ENCODE measurements at places on chromosomes 13 and 19.

DNA sequence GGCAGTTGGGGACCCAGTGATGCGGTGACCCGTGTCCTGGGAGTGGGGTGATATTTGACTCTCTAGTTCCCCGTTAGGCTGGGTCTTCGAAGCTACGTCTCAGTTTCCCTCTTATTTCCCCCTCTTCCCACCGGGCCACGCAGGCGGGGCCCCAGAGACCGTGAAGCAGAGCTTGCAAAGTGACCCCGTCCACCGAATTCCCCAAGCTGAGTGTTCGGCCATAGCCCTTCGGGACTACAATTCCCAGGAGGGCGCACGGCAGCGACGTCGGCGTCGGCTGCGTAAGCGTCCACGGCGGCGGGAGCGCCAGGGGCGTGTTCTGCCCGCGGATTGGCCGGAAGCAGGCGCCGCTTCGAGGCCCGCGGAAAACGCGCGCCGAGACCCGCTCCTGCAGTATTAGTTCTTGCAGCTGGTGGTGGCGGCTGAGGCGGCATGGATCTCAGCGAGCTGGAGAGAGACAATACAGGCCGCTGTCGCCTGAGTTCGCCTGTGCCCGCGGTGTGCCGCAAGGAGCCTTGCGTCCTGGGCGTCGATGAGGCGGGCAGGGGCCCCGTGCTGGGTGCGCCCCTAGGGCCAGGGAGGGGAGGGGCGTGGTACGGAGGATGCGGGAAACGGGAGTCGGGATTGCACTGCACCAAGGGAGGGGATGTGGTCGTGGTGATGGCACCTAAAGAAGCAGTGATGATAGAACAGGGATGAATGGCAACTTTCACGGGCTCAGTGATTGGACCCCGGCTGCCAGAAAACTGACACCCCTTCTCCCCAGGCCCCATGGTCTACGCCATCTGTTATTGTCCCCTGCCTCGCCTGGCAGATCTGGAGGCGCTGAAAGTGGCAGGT, at the start of gene RNASEH2A:
RNASEH2A (plus strand) TSS at position 343 of the 840 bp plus-strand sequence; CDS start at position 433, 90 bp downstream.
- DNase-seq: peak; percentile 95

GRCh38 chr13:78764665-78765064, 105.7 kb upstream of the OBI1 start:
- DNase-seq: no peak

DNA sequence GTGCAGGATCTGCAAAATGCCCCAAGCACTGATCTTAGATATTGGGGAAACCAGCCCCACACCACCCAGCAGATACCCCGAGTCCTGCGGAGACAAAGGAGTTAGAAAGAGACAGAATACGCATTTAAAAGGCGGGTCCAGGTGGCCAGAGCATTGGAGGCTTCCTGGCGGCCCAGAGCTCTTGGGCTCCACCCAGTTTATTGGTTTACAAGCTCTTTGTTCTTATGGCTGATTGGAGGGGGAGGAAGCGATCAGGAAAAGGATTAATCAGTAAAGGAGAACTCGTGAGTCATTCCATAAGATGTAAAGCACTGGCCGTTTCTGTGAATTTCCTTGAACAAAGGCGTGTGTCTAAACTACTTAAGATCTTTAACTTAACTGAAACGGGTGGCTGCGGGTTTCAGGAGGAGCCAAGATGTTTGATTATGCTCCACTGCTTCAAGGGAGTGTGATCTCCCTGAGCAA, 926 bp downstream of the ZNF587 start:
- DNase-seq: peak; percentile 54

- no peak for DNase-seq
Measured at GRCh38 chr19:47381653-47382279, 32.7 kb downstream of the DHX34 start.

DNA sequence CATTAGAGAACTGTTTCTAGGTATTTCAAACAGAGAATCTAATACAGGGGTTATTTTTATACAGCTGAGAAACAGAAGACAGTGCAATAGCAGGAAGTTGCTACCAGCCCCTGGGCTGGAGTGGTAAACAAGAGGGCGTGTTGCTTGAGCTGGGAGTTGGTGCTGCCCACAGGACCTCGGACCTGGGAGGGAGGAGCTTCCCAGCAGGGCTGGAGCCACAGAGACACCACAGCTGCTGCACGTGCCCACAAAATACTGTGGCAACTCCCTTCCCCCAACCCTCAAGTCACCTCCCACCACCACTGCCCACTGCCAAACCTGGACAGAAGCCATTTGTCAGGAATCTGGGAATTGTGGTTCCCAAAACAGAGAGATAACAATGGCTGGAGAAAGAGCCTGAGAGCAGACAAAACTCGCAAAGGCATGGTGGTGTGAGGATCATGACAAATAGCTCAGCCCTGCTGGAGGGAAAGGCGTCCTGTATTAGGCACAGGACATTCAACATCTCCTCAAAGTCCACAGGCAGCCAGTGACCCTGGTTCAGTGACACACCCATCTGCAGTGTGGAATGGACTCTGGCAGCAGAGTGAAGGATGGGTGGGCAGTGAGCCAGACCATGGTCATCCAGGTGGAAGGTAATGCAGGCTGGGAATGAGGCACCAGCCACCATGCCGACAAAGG, 57.2 kb downstream of the SPATA13 start:
- no peak for DNase-seq

DNA sequence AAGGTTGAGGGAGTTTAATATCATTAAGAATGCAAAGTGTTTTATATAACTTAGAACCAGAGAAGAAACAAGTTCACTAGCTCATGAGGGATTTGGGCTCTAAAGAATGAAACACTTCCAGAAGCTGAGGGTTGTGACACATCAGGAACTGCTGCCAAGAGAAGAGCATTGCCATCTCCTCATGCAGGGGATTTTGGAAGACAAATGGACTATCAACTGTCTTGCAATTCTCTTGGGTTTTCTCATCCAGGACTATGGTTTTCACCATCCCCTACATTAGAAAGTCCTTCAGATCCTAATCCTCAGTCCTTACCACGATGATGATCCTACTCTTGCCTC, 59.7 kb upstream of the KL start:
- no peak for DNase-seq

DNA sequence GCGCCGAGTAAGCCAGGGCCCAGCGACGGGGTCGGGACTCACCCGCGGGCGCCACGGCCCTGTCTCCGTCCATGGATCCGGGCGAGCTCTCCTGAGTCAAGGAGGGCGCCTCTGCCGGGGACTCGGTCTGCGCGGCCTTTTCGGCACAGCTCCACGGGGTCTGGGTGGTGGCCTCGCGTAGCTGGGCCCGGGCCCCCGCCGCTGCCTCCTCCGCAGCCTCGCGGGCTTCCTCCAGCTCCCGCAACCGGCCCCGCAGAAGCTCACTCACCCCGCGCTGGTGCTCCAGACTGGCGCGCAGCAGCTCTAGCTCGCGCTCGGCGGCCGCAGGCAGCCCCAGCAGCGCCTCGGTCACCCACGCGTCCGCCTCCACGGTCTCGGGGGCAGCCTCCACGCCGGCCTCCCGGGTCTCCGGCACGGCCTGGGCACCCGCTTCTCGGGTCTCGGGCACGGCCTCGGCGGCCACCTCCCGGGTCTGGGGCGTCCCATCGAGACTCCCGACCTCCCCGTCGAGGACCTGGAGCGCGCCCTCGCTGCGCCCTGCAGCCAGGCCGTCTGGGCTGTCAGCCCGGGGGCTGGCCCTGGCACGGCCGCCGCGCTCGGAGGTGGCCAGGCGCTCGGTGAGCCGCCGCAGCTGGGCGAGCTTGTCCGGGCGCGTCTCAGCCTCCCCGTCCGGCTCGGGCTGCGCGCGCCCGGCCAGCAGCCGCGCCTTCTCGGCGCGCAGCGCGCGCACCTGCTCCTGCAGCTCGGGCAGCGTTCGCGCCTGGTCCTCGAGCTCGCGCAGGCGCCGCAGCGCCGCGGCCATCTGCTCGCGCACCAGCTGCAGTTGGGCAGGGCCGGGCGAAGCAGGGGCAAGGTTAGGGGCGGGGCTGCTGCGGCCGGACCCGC, 8.4 kb downstream of the KANK3 start:
- DNase-seq: peak; percentile 76

DNA sequence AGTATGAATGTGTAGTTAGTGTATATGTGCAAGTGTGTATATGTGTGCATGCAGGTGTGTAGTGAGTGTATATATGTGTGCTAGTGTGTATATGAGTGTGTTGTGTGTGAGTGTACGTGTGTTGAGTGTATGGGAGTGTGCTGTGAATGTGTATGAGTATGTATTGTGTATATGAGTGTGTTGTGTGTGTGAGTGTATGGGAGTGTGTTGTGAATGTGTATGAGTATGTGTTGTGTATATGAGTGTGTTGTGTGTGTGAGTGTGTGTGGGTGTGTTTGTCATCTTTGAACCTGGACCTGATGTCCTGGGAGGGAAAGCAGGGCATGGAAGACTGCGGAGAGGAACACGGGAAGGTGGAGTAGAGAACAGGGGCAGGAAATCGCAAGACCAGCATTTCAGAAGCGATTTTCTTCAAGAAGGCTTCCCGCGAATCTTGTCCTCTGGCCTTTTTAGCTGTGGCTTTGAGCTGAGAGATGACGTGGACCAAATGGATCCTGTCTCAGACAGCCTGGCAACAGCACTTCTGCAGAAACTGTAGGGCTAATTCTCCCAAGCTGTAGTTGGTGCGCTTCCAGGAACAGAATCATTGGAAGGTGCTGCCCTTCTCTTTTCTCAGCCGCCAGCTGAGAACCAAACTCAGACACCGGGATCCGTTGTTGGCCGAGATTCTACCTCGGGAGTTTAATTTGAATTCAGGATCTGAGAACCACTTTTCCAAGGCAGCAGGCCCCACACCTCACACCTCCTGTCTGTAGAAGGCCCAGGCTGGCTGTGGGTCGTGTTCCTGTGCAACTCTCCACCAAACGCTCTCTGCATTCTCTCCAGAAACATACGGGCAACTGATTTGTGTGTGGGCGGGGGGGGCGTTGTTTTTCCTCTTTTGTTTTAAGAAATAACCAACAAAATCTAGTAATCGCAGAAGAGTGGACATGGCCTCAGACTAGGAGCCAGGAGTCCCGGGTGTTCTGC, 94.7 kb upstream of the RAP2A start:
- DNase-seq: peak; percentile 91

GRCh38 chr19:5466072-5466471, 10.9 kb downstream of the ZNRF4 start:
- no peak for DNase-seq

DNA sequence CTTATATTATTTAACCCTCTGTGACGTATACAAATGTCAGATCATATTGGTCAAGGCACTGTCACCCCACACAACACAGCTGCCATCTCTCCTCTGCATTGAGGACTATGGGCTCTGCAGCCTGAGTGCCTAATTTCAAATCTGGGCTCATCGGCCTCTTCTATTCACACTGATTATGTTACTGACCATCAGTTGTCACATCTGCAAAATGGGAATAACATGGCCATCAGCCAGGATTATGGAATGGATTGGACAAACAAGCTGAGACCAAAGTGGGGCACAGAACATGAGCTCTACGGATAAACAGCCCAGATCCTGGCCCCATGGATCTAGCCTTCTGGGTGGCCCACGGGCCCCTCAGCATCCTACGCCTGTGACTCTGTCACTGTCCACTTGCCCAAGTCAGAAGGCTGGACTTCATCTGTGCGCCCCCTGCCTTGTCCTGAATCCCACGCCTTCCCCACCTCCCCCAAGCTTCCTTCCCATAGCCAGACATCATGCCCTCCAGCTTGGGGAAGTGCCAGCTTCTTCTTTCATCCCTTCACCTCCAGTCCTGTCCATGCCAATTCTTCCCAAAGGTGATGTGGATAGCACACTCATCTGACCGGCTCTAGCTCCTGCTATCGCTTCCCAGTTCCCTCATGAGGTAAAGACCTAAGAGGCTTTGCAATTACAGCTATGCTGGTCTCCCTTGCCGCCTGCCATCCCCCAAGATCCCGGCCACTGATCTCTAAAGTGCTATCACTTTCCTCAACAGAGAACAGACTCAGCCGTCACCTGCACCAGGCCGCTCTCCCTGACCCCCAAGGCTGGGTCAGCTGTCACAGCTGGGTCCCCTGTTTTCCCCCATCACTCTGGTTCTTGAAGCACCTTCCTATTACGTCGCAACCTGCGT, 872 bp downstream of the FARSA start:
- DNase-seq: no peak

- no peak for DNase-seq
Measured at GRCh38 chr19:16015805-16016173, 60.5 kb upstream of the TPM4 start.

DNA sequence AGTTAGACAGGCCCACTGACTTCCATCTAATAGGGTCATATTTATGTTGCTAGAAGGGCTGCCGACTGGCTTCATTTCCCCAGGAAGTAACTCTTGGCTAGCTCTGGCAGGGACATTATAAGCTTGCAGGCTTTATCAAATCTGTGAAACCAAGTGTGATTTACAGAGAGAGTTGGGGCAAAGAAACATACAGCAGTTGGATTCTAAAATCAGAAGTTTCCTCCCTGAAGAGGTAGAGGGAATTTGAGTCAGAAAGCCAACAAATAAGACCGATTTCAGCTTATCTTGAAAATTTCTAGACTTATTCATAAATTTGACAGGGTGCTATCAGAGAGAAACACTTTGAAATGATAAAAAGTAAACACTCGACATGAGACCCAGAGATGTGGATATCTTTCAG, 407.8 kb downstream of the OLFM4 start:
- no peak for DNase-seq

- no peak for DNase-seq
Measured at GRCh38 chr13:97403893-97404750, 29.8 kb upstream of the RAP2A start.

- no peak for DNase-seq
Measured at GRCh38 chr19:31882709-31883108, 462.7 kb upstream of the ZNF507 start.

DNA sequence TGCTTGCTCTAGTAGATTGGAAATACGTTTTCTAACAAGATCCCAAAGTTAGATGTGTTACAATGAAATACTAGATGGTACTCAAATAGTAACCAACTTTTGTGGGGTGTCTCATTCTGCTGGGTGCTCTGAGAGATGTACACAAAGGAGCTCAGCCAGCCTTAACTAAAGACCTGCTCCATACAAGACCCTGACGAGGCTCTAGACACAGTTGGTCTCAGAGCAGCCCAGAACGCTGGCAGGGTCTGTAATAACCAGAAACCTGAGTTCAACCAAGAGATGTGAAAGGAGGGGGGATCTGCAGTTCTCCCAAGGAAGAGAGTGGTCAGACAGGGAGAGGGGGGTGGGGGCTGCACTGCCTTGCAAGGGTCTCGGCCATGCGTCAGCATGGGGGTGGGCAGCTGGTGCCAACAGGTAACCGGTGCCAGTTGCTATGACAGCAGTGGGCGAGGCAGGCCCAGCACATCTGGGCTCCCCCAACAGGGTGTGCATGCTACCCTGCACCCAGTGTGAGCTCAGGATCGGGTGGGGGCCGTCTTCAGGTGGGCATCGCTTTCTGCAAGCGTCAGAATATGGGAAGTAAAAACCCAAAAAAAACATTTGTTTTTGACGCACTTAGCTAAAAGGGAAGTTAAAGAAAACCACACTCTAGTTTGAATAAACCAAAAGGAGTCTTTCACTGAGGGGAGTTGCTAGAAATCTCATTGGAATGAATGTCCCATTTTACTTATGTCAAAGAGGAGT, 68.0 kb upstream of the GPR183 start:
- no peak for DNase-seq

DNA sequence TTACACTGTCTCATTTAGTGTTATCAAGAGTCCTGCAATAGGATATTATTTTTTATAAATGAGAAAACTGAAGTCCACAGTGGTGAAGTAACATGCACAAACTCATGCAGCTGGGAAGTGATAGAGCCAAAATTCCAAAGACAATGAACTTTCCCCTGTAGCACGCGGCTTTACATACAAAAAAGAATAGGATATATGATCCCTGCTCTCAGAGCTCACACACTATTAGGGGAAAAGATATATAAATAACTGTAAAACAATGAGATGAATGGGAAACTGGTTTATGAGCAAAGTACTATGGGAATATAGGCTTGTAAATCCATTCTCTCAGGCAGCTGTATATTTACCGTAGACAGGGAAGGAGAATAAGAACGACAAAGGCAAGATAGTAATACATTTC, 39.7 kb downstream of the THSD1 start:
- DNase-seq: no peak

GRCh38 chr13:47463726-47464125, 537.3 kb downstream of the SUCLA2 start:
- DNase-seq: no peak

Data from adipocyte (in vitro differentiated cells).